ENCODE measurements at places on chromosomes 3 and 15. TPM values are rescaled to one million over a fixed set of nuclear protein-coding genes. Genes with fewer than 3 reads are reported as not detected.

Gene ERICH6
- 1.4 TPM for total RNA-seq

Gene PLIN1
- total RNA-seq: 0.21 TPM

Gene TAGLN3
- not detected for total RNA-seq

Gene COL7A1
- total RNA-seq: 1.2 TPM

- no peaks in the 10 kb centered on the region for H3K27me3 ChIP-seq
- H3K36me3 ChIP-seq: no peaks in the 10 kb centered on the region
- H3K4me3 ChIP-seq: no peak overlapping the region
- no peaks in the 10 kb centered on the region for H3K4me1 ChIP-seq
- no peak for DNase-seq
Observed at GRCh38 chr15:42137461-42138261, 18.8 kb downstream of the PLA2G4F start.

- H3K27me3 ChIP-seq: peaks cover 14% of the 10 kb centered on the region
- H3K36me3 ChIP-seq: no peaks in the 10 kb centered on the region
- no peak for DNase-seq
- no peak overlapping the region for H3K27ac ChIP-seq
Observed at GRCh38 chr3:50201573-50202315, 3.3 kb upstream of the SLC38A3 start.

DNA sequence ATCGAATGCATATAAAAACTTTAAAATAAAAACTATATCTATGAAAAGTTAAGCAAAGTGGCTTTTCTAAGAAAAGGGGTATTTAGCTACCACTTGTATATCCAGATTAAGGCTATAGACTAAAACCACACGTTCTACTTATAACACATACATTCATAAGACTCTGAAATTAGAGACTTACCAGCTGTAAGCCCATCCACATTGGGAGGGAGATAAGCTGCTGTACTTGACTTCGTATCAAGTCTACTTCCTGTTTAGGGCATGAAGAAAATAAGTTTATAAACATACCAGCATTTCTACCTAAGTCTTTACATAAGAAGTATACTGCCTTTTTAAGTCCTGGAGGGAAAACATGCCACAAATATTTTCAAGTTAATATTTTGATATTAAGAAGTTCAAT, 27.7 kb downstream of the AQR start:
- H3K4me3 ChIP-seq: no peak overlapping the region
- no peaks in the 10 kb centered on the region for H3K4me1 ChIP-seq
- no peak for DNase-seq
- H3K36me3 ChIP-seq: peaks cover 12% of the 10 kb centered on the region
- H3K27me3 ChIP-seq: no peaks in the 10 kb centered on the region

DNA sequence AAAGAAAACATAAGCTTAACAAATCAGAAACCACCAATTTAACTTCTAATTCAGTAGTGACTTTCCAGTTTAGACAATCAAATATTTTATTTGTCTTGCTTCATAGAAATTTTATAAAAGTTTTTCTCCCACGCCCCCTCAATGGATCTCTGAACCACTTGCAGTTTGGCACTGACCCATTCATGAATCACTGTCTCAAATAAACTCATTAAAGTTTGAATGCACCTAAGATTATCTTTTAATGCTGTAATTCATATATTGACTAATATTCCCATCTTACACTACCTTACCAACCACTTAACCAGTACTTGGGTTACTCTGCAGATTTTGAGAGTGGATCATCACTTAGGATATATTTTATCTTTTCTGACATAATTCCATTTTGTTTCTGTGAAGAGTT, 880.2 kb downstream of the OTOL1 start:
- H3K4me1 ChIP-seq: no peaks in the 10 kb centered on the region
- no peak for DNase-seq
- no peaks in the 10 kb centered on the region for H3K36me3 ChIP-seq
- H3K4me3 ChIP-seq: no peak overlapping the region
- H3K27me3 ChIP-seq: no peaks in the 10 kb centered on the region

GRCh38 chr15:40256638-40257235, 17.9 kb downstream of the PAK6 start:
- no peak overlapping the region for H3K27ac ChIP-seq
- DNase-seq: no peak
- no peaks in the 10 kb centered on the region for H3K27me3 ChIP-seq
- no peak overlapping the region for H3K4me3 ChIP-seq
- no peaks in the 10 kb centered on the region for H3K4me1 ChIP-seq
- H3K36me3 ChIP-seq: no peaks in the 10 kb centered on the region

GRCh38 chr15:80906159-80906766, 83.4 kb downstream of the MESD start:
- DNase-seq: no peak
- no peak overlapping the region for H3K27ac ChIP-seq
- no peaks in the 10 kb centered on the region for H3K36me3 ChIP-seq
- H3K4me3 ChIP-seq: no peak overlapping the region
- no peaks in the 10 kb centered on the region for H3K4me1 ChIP-seq
- no peaks in the 10 kb centered on the region for H3K27me3 ChIP-seq

GRCh38 chr15:55665605-55666227, 77.2 kb downstream of the PRTG start:
- H3K36me3 ChIP-seq: no peaks in the 10 kb centered on the region
- no peak overlapping the region for H3K4me3 ChIP-seq
- no peaks in the 10 kb centered on the region for H3K27me3 ChIP-seq
- no peak for DNase-seq
- no peaks in the 10 kb centered on the region for H3K4me1 ChIP-seq
- no peak overlapping the region for H3K27ac ChIP-seq

GRCh38 chr3:37240170-37240945, 66.0 kb upstream of the LRRFIP2 start:
- H3K4me3 ChIP-seq: no peak overlapping the region
- DNase-seq: no peak
- H3K27me3 ChIP-seq: no peaks in the 10 kb centered on the region
- H3K36me3 ChIP-seq: peaks cover 8% of the 10 kb centered on the region
- no peak overlapping the region for H3K27ac ChIP-seq

GRCh38 chr3:38281895-38282686, at the start of gene SLC22A14:
Gene SLC22A14 (plus strand): TSS chr3:38282294. CDS start chr3:38306027, 23,733 bp downstream.
- H3K36me3 ChIP-seq: no peaks in the 10 kb centered on the region
- no peak within 1 kb of the TSS for H3K27ac ChIP-seq
- no peaks in the 10 kb centered on the region for H3K27me3 ChIP-seq
- DNase-seq: no peak
- no peak within 1 kb of the TSS for H3K4me3 ChIP-seq

DNA sequence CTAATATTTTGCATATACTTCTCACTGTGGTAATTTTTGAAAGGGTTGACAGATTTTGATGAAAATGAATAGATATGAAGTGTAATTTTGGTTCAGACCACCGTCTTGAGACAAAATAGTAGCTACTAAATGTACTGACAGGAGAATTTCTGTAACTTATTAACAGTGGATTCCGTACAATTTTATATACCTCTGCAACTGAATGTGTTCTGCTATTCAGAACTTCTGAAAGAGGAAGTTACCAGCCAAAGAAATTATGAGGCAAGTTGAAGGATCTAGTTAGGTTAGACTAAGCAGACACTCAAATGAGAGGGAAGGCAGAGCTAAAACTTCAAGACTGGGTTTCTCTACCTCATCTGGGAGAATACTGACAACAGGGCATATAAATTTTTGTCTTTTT, 29.4 kb downstream of the GAP43 start:
- DNase-seq: no peak
- H3K4me1 ChIP-seq: peaks cover 10% of the 10 kb centered on the region
- H3K27ac ChIP-seq: no peak overlapping the region

DNA sequence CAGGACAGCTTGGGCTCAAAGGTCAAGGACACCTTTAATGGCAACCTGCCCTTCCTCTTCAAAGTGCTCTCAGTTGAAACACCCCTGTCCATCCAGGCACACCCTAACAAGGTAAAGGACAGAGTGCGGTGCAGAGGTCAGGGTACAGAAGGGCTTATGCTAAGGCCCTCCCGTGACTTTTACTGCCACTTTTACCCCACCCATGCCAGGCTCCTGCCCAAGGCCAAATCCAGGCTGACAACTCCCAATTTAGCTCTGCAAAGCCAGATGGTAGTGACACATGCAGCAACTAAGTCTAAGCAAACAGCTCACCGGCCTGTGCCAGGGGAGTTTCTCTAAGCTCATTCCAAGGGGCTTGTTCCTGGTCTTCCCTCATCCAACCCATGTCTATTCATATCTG, 1.6 kb downstream of the MPI start:
- no peak overlapping the region for H3K4me3 ChIP-seq
- peaks cover 4% of the 10 kb centered on the region for H3K36me3 ChIP-seq
- H3K27ac ChIP-seq: peak overlapping the region; percentile 14
- H3K27me3 ChIP-seq: no peaks in the 10 kb centered on the region
- DNase-seq: no peak

- H3K27ac ChIP-seq: no peak overlapping the region
- H3K36me3 ChIP-seq: no peaks in the 10 kb centered on the region
- no peak overlapping the region for H3K4me3 ChIP-seq
- no peaks in the 10 kb centered on the region for H3K4me1 ChIP-seq
- no peak for DNase-seq
- no peaks in the 10 kb centered on the region for H3K27me3 ChIP-seq
Observed at GRCh38 chr3:162863579-162863978, 1367.0 kb downstream of the OTOL1 start.

DNA sequence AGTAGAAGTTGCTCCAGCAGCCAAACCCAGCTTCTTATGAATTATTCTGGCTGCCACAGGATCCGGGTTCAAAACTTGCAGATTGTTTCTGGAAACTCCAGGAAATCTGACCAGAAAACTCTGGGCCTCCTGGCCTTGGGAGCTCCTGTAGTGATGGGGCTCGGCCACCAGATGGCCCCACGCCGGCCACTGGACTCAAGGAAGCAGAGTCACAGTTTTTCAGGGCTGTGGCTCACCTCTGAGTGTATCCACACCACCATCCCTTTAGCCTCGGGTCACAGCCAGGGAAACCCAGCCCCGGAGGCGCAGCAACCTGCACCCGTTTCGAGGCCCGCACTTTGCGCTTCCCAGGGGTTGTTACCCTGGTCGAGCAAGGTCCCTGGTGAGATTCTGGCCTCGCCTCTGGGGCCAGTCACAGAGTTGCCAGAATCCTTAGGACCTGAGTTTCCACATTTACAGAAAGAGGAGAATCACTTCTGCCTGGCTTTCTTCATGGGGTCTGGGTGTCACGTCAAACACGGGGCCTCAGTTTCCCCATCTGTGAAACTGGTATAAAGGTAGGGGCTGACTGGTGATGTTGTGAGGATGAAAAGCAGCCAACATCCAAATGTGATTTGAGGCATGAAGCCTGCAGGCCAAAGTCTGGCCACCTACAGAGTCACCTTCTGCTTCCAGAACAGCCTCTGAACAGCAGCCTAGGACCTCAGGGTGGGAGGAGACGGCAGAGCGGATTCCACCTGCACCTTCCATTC, 53.5 kb upstream of the LCTL start:
- peaks cover 15% of the 10 kb centered on the region for H3K27me3 ChIP-seq
- peak; percentile 36 for DNase-seq
- H3K4me3 ChIP-seq: no peak overlapping the region
- no peak overlapping the region for H3K27ac ChIP-seq
- H3K4me1 ChIP-seq: no peaks in the 10 kb centered on the region

DNA sequence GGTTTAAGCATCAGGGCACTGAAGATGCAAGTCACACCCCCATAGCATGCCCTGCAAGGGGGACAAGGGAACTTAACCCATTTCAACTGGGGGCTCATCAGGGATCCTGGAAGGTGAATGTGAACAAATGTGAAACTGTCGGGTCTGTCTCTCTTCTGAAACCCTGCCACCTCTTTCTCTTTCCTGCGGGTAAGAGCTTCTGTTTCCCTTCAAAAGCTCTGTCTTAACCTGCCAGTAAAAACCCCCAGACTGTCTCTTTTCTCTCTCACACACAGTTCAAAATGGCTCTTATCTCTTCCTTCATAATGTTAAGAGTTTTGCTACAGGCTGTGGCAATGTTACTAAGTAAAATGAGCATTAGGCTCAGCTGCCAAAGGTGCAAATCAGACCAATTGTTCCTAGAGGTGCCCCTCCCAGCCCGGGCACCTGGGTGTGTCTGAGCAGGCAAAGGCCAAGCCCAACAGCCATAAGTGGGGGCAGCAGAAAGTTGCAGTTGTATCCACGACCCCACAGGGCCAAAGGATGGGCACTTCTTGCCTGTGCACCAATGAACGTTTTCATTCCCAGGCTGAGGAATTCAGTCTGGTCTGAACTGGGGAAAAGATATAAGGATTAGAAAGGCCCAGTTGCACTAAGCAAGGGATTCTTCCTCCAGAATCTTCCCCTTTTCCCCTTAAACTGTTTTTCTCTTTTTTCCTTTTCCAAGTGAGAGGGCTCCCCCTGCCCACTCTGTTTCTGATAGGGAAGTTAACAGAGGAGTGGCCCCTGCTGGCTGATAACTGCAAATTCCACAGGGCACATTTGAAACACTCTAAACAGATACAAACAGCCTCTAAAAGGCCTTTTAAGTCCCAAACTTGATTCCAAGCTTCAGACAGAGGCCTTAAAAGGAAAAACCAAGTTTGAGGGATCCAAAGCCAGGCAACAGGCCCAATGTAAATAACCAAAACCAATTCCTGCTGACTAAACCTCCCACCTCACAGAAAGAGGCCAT, 113.8 kb upstream of the EPHA6 start:
- no peaks in the 10 kb centered on the region for H3K4me1 ChIP-seq
- H3K36me3 ChIP-seq: no peaks in the 10 kb centered on the region
- H3K4me3 ChIP-seq: no peak overlapping the region
- H3K27ac ChIP-seq: no peak overlapping the region
- DNase-seq: no peak

- no peaks in the 10 kb centered on the region for H3K27me3 ChIP-seq
- no peak overlapping the region for H3K4me3 ChIP-seq
- no peak overlapping the region for H3K27ac ChIP-seq
- peaks cover 21% of the 10 kb centered on the region for H3K4me1 ChIP-seq
- DNase-seq: no peak
Observed at GRCh38 chr15:28989239-28989830, 103.6 kb downstream of the APBA2 start.

All from naive thymus-derived CD4-positive, alpha-beta T cell (primary cell).